ENCODE measurements at places on chromosomes 16 and 17.

DNA sequence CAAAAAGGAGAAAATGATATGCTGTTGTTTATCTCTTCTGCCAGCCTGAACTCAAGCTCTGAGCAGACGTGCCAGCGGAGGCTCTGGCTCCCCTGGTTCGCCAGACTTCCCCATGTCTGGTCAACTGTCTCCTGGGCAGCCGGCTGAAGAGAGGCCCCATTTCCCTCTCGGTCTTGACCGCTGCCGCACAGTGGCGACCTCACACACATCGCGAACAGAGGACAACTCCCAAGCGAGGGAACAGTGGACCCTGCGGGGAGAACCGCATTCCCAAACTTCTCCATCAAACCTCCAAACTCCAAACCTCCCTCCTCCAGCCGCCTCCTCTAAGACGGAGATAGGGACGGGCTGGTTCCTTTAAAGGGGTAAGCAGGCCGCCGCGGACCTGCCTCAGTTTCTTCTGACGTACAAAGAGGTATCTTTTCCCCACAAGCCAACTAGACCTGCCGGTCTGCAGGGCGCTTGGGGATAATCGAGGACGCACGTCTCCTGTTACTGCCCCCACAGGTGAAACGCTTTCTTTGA lies 24.9 kb upstream of the RFFL start:
- DNase-seq = no peak

DNA sequence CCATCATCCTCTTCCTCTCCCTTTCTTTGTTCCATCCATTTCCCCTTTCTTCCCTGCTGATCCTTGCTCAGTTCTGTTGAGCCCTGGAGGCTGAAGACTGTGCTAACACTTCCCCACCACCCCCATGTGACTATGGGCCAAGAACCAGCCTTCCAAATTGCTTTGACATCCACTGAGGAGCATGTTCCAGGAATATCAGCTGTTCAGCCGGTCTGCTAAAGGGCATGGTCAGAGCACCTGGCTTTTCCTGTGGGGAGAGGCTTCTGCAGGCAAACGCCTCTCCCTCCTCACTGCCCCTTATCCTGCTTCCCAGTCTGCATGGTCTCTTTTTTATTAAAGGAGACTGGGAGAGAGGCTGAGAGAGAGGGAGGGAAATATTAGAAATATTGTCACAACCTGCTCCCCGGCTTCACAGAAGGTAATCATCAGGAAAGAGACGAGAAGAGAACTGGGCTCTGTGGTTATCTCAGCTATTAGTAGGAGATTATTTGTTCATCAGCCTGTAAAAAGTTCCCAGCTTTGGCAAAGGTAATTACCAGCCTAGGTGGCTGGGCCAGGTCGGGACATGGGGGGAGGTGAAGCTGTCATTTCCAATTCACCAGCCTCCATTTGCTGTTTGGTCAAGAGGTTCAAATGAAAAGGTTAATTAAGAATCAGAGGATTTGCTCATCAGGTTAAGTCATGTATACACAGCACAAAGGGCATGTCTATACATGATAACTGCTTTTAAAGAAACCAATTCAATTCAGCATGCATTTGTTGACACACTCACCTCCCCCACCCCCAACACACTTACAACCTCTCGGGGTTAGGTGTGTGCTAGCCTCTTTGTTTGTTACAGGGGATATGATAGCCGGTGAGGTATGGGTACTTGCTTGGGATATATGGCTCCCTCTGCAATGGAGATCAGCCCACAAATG lies 83.7 kb upstream of the CRHR1 start:
- DNase-seq = no peak

- no peak for DNase-seq
Measured at GRCh38 chr16:80846680-80847079, 42.3 kb upstream of the CDYL2 start.

- no peak for DNase-seq
Measured at GRCh38 chr17:58325976-58326468, 2.6 kb downstream of the TSPOAP1 start.

GRCh38 chr16:71969353-71969752 lies 30.8 kb downstream of the PKD1L3 start:
- no peak for DNase-seq

DNA sequence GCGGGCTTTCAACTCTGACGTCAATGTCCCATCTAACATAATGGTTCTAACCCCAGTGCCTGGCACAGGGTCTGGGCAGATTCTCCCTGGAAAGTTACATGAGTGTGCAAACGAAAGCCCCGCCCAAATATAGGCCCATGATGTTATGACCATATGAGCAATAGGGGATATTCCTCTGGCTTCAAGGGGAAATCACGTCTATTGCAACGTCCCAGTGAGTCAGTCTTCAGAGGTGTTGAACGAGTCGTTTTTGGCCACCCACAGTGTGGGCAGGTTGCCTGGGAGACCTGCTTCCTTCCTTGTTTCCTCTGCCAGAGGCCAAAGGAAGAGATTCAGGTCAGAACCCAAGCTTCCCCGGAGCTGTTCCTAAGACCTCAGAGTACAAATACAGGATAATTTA lies 30.3 kb downstream of the PIK3R5 start:
- DNase-seq = no peak

- no peak for DNase-seq
Measured at GRCh38 chr17:17808706-17809432, 27.9 kb downstream of the SREBF1 start.

DNA sequence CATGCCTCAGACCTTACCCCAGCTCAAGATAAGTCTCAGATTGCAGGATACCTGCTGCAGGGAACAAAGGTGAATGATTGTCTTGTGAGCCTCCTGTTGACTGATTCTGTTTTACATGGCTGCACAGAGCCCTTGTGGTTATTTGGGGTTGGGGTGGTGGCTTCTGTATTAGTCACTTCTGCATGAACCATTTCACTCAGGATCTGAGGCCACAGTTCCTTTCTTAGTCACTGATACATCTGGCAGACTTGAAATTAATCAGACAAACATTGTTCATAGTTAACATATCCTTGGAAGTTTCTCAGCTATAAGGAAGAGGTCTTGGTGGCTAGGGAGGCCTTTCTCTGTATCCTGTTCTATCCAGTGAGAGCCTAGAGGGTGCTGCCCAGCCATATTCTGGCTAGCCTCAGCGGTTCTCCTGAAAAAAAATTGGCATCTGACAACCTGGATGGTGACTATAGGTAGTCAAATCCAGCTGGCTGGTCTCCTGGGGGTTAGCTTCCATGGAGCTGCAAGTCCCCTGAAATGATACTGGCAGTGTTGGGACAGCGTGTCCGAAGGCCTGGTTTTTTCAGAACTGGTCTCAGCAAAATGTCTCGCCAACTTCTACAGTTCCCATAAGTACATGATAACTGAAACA lies 8.4 kb upstream of the PLK1 start:
- DNase-seq = no peak

DNA sequence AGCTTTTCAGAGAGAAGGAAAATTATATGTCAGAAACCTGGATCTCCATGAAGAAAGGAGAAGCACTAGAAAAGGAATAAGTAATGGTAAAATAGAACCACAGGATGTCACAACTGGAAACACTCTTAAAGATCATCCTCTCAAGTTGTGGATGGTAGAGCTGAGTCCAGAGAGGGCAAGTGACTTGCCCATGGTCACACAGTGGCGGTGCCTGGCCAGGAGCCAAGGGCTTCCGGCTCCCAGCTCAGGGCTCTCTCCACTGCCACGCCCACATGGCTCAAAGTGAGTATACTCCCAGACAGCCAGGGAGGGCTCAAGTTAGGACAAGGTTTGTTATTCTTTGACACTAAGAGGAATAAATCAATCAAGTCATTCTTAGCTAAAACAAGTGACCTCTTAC lies 159.8 kb downstream of the COPRS start:
- DNase-seq = no peak

- no peak for DNase-seq
Measured at GRCh38 chr17:62780951-62781350, 27.2 kb downstream of the MARCHF10 start.
